NCI-H187 treated with DMSO at 0.1 percent for 48 hours (cell line): ENCODE measurements at places on chromosomes 6 and 20.

GRCh38 chr6:76774781-76775384 is 688.4 kb downstream of the HTR1B start:
- no peak for DNase-seq

GRCh38 chr6:38168699-38169098 is 349.2 kb downstream of the ZFAND3 start:
- no peak for DNase-seq

DNA sequence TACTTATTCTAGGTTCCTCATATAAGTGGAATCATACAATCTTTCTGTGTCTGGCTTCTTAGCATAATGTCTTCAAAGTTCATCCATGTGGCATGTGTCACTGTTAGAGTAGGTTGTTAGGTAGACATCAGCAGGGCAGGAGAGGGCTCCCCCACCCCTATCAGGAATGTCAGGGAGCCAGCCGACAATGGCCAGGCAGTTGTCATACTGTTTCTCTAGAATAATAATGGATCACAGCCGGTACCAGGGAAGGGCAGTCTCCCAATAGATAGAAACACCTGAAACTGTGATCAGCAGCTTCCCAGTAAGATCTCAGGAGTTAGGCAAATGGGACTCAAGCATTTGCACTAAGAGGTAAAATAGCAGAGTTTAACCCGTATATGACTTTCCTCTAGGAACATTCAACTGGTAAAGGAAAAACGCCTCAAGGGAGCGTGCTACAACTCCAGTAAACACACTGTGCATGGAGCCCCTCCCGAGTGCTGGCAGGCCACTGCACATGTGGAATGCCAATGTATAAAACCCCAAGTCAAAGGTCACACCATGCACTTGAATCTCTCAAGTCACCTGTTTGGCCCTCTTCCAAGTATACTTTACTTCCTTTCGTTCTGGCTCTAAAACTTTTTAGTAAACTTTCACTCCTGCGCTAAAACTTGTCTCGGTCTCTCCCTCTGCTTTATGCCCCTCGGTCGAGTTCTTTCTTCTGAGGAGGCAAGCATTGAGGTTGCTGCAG is 29.8 kb upstream of the SIRT5 start:
- no peak for DNase-seq

DNA sequence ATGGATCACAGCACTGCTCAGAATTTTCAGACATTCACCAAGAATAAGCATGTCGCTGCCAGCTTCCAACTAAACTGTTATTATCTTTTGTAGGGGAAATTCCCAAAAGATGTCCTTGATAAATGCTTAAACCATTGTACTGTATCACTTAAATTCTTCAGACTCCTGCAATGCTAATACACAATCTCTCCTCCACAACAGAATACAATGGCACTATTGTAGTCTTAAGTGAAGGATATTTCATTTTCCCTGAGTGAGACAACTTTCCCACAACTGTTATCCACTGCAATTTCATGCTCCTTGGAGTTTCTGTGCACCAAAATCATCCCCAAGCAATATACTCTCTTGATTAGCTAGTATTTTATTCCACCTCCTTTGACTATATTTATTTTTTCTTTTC is 189.7 kb downstream of the COL9A1 start:
- DNase-seq, result no peak

DNA sequence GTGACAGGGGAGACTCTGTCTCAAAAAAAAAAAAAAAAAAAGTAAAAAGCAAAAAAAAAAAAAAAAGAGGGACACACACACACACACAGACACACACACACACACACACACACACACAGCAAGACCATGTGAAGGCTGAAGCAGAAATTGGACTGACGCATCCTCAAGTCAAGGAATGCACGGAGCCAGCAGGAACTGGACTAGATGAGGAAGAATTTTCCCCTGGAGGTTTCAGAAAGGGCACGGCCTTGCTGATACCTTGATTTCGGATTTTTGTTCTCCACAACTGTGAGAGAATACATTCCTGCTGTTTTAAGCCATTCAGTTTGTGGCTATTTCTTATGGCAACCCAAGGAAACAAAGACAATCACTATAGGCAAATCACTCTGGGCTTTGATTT is 176.9 kb upstream of the SALL4 start:
- DNase-seq, result no peak

DNA sequence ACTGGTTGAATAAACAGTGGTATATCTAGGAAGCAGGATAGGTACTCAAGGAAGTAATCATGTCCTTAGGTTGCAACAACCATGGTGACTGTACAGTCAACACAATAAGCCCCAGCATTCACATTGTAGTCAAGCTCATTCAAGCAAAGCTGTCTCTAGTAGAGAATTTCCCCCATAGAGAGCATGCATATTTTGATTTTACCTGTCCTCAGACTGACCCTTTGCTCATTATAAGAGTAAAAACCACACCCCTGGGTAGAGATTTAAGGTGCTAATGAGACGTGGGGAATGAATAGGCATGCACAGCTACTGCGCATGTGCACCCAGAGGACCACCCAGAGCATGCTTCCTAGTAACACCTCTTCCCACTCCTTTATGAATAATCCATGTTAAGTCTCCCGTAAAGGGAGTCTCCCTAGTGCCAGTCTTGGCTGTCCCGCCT is 6.1 kb upstream of the RNF8 start:
- peak; percentile 30 for DNase-seq

GRCh38 chr6:56574292-56574691 is 68.4 kb downstream of the DST start:
- DNase-seq, result no peak

DNA sequence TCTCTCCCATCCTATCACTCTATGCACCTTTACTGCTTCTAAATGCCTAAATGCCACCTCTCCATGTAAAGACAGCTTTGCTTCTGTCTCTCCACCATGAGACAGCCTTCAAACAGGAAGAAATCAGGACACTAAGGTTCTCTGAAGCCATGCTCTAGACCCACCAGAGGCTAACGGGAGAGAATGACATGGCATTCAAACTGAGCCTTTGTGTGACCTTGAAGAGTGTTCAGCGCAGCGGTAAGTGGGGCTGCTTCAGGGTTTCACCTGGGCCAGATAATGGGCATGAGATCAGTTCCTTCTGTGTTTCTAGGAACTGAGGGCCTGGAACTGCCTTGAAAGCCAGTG is 20.1 kb downstream of the FAM50B start:
- no peak for DNase-seq

- peak; percentile 27 for DNase-seq
Measured at GRCh38 chr6:130322673-130323268, 43.0 kb upstream of the TMEM200A start.
